Purkinje cell (primary cell): ENCODE measurements at places on chromosomes 11 and 22. TPM values are rescaled to one million over a fixed set of nuclear protein-coding genes. Genes with fewer than 3 reads are reported as not detected.

The RAG2 gene
- polyA plus RNA-seq: 0.98 TPM in 1 of 2 replicates, not detected in the other

The NEFH gene
- polyA plus RNA-seq: 343 and 353 TPM in 2 replicates

The RFPL2 gene
- 6.4 and 6.5 TPM in 2 replicates for polyA plus RNA-seq

The OR8D4 gene
- not detected in 2 replicates for polyA plus RNA-seq

The KDM4D gene
- polyA plus RNA-seq: 1.1 and 3.4 TPM in 2 replicates

The KRTAP5-8 gene
- polyA plus RNA-seq: not detected in 2 replicates

The MS4A8 gene
- 1.8 TPM in 1 of 2 replicates, not detected in the other for polyA plus RNA-seq

The KRTAP5-2 gene
- polyA plus RNA-seq: not detected in 2 replicates
